ENCODE measurements at places on chromosomes 3 and 15.
A peak's percentile ranks its signal among the peaks of the same experiment; 100 is the strongest.

- DNase-seq, result no peak
- peaks cover 3% of the 10 kb centered on the region for H3K4me1 ChIP-seq
- H3K27ac ChIP-seq, result no peak overlapping the region
- H3K27me3 ChIP-seq, result no peaks in the 10 kb centered on the region
Measured at GRCh38 chr3:14363991-14364390, 38.4 kb upstream of the SLC6A6 start.

DNA sequence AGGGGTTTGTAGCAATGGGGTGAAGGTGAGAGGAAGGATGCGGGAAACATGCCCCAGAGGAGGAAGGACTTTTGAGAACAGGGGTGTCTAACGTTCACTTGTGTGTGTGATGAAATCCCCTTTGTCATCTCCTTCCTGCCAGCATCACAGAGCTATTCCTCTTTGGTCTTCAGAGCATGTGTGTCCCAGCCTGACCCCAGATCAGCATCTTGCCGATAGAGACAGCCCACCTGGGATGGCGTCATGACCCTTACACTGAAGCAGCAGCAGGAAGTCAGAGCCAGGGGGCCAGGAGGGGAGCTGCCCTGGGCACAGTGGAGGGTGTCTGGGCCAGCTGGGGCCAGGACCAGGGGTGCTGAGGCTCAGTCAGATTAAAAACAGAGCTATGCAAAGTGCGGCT is 29.9 kb upstream of the GRIP2 start:
- no peak for DNase-seq
- H3K27ac ChIP-seq, result no peak overlapping the region
- no peaks in the 10 kb centered on the region for H3K27me3 ChIP-seq
- no peak overlapping the region for H3K4me3 ChIP-seq

GRCh38 chr15:25838871-25839195 is 24.3 kb downstream of the ATP10A start:
- H3K36me3 ChIP-seq, result no peaks in the 10 kb centered on the region
- no peaks in the 10 kb centered on the region for H3K4me1 ChIP-seq
- no peak overlapping the region for H3K4me3 ChIP-seq
- no peak overlapping the region for H3K27ac ChIP-seq

DNA sequence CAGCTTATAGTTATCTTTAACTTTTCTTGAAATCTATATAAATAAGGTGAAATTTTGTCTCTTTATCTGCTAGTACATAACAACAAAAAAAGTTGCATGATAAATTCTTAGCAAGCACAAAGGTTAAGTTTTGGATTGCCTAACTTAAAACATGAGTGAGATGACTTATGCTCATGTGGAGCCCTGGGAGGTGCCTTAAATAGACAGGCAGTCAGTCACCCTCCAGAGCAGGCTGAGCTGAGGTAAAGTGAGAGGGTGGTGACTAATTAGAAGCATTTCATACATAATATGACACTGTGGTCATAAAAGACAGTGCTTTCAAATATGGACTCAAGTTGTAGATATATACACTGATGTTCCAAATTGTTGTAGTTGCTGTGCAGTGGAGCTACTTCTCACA is 14.6 kb upstream of the MME start:
- H3K4me3 ChIP-seq, result no peak overlapping the region
- H3K27me3 ChIP-seq, result no peaks in the 10 kb centered on the region
- no peaks in the 10 kb centered on the region for H3K4me1 ChIP-seq
- H3K36me3 ChIP-seq, result no peaks in the 10 kb centered on the region

DNA sequence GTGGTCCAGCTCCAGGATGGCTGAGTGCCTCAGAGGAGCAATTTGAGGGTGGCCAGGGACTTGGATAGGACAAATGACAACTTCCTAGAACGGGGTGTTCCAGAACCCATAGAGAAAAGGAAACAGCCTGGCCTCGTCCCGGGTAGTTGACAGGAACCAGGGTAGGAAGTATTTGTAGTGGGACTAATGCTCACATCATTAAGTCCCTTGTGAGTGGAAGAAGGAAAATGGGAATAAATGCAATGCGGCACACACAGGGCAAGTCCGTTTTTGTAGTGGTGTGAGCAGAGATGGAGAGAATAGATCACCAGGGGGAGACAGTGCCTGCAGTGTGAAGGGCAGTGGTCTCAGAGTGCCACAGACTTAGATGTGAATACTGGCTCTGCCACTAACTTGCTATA is 19.6 kb downstream of the TIMP4 start:
- no peak overlapping the region for H3K4me3 ChIP-seq
- no peaks in the 10 kb centered on the region for H3K36me3 ChIP-seq
- no peaks in the 10 kb centered on the region for H3K27me3 ChIP-seq

DNA sequence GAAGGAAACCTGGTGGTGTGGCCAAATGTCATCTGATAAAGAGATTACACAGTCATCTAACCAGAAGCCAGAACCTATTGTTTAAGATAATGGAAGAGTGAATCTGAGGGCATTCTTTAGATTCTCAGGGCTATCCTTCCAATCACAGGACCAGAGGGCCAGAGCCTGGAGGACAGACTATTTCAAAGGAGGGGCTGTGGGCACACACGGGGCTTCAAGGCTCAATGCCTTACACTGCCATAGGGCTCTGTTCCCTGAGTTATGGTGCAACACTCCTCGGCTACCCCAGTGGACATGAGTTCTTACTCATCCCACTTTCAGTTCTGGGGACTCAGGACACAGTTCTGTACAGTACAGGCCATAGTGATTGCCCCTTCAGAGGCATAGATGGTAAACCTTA is 343.9 kb upstream of the ALCAM start:
- DNase-seq, result no peak
- no peak overlapping the region for H3K4me3 ChIP-seq
- no peaks in the 10 kb centered on the region for H3K4me1 ChIP-seq
- H3K27ac ChIP-seq, result no peak overlapping the region
- H3K27me3 ChIP-seq, result no peaks in the 10 kb centered on the region
- no peaks in the 10 kb centered on the region for H3K36me3 ChIP-seq

DNA sequence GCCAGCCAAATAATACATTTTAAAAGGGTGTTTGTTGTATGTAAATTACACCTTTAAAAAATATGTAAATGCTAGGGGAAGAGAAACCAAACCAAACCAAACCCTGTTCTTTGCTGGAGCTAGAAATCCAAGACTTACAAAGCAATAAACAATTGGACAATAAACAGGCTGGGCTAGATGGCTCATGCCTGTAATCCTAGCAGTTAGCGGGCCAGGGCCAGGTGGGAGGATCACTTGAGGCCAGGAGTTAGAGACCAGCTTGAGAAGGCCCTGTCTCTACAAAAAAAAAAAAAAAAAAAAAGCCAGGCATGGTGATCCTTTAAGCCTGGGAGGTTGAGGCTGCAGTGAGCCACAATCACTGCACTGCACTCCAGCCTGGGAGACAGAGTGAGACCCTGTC is 12.5 kb downstream of the STOML1 start:
- H3K36me3 ChIP-seq, result no peaks in the 10 kb centered on the region
- no peak overlapping the region for H3K4me3 ChIP-seq
- H3K27me3 ChIP-seq, result peaks cover 4% of the 10 kb centered on the region

DNA sequence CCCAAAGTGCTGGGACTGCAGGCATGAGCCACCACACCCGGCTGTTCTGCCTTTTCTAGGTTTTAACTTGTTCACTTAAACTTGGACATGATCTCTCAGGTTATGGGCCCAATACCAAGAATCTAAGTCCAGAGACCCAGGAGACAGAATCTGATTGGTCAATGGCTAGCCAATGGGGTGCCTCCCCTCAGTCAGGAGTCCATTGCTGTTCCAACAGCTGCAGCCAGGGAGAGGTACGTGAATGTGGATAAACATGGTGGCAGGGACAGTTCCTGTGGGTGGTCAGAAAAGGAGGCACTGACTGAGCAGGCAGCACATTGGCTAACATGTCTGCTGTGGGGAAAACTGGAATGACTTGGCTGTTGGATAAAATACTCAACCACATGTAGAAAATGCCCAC is 140.3 kb downstream of the RPLP1 start:
- H3K4me3 ChIP-seq, result no peak overlapping the region
- H3K27ac ChIP-seq, result no peak overlapping the region
- H3K27me3 ChIP-seq, result no peaks in the 10 kb centered on the region
- peaks cover 30% of the 10 kb centered on the region for H3K4me1 ChIP-seq
- H3K36me3 ChIP-seq, result no peaks in the 10 kb centered on the region
- DNase-seq, result no peak

- no peak overlapping the region for H3K4me3 ChIP-seq
- peaks cover 85% of the 10 kb centered on the region for H3K36me3 ChIP-seq
- H3K27me3 ChIP-seq, result no peaks in the 10 kb centered on the region
- H3K4me1 ChIP-seq, result peaks cover 13% of the 10 kb centered on the region
- DNase-seq, result no peak
- no peak overlapping the region for H3K27ac ChIP-seq
Measured at GRCh38 chr3:125003859-125004595, 51.8 kb downstream of the HEG1 start.

DNA sequence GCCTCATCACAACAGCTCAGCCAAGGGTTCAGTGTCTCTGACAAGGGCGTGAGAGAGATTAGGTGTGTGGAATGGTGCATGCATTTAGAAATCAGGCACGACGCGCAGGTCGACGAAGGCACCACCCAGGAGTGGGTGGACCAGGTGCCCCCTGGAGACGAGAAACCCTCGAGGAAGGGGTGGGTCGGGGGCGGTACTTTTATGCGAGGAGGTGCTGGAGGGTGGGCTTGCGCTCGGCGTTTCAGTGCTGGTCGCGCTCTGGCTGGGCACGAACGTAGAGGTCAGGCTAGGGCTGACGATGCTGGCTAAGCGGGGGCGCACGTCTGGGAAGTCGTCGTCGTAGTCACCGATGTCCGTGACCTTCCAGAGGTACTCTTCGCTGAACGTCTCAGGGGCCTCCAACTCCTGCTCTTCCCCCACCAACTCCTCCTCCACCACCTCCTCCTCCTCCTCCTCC is 393 bp downstream of the ERICH6 start:
- H3K27ac ChIP-seq, result peak overlapping the region; percentile 90
- H3K36me3 ChIP-seq, result no peaks in the 10 kb centered on the region
- peak; percentile 74 for DNase-seq
- H3K27me3 ChIP-seq, result no peaks in the 10 kb centered on the region
- H3K4me1 ChIP-seq, result peaks cover 4% of the 10 kb centered on the region
- H3K4me3 ChIP-seq, result peak overlapping the region; percentile 66

- H3K36me3 ChIP-seq, result no peaks in the 10 kb centered on the region
- DNase-seq, result no peak
- H3K4me1 ChIP-seq, result no peaks in the 10 kb centered on the region
- H3K4me3 ChIP-seq, result no peak overlapping the region
- H3K27me3 ChIP-seq, result no peaks in the 10 kb centered on the region
Measured at GRCh38 chr3:139198929-139199328, 144.9 kb upstream of the MRPS22 start.
